ENCODE measurements at places on chromosomes 2 and 18.

- DNase-seq = peak; percentile 48
Observed at GRCh38 chr2:128623776-128624761, 305.4 kb upstream of the HS6ST1 start.

DNA sequence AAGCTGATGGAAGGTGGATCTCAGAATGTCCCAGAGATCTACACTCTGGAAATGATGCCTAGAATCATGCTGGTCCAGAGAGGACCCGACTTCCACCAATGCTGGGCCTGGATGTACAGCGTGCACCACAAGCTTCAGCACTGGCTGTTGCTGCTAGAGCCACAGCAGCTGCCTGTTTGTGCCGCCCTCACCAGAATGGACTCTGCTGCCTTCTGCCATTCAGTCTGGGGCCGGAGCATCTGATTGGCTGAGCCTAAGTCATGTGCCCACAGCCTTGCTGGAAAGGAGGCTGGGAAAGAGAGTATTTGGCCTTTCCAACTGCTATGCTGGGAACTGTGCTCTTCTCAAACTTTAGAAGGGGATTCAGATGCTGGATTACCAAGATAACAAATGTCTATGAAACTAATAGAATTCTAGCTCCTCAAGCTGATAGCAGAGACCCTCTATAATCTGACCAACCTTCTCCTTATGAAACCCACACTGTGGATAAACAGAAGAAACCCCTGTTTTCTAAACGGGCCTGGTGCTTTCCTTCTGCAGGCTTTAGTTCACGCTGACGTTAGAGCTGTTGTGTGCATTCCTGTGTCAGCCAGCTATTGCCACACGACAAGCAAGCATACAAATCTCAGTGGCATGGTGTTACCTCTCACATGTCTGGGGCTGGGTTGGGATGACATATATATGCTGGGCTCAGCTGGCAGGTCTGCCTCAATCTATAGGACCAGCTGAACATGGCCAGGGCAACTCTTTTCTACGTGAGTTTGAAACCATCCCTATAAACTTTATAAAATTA lies 4.1 kb upstream of the LOXHD1 start:
- DNase-seq = no peak

DNA sequence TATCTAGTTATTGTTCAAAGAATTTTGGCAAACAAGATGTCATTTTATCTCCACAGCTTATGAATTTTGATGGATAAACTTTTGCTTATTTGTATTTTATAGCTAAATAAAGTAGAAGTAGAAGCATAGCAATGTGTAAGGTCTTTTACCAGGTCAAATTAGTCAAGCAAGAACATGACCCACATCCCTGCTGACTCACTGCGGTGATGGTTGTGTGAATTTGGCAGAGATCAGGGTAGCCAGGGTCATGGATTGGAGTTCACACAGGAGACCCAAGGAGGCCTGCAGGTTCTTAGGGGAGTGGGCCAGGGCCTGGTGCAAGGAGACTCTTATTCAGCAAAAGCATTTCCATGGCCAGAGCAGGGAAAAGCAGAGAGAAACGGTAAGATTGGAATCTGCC lies 18.7 kb downstream of the SP140 start:
- no peak for DNase-seq

- DNase-seq = no peak
Observed at GRCh38 chr18:55338978-55339650, 248.9 kb downstream of the TCF4 start.

GRCh38 chr2:153455403-153455802 lies 23.2 kb downstream of the RPRM start:
- DNase-seq = no peak

GRCh38 chr2:199543606-199544172 lies 86.0 kb upstream of the SATB2 start:
- no peak for DNase-seq

- DNase-seq = no peak
Observed at GRCh38 chr2:130871843-130872740, 35.4 kb downstream of the ARHGEF4 start.

GRCh38 chr2:50785816-50786215 lies 246.1 kb downstream of the NRXN1 start:
- no peak for DNase-seq

- no peak for DNase-seq
Observed at GRCh38 chr2:157833721-157834120, 42.4 kb downstream of the ACVR1 start.

- no peak for DNase-seq
Observed at GRCh38 chr2:67560771-67561456, 163.8 kb downstream of the ETAA1 start.

DNA sequence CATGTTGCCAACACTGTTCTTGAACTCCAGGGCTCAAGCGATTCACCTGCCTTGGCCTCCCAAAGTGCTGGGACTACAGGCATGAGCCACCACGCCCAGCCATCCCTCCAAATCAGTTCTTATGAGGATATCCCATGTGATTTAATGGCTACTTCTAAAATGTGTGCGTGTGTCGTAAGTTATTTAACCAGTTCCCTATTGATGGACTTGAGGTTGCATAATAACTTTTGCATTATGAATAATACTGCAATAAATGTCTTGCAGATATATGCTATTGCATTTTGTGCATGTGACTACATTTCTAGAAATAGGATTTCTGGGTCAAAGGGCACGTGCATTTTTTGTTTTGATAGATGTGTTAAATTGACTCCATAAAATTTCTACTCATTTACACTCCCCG lies 19.0 kb downstream of the DIPK1C start:
- DNase-seq = no peak

- no peak for DNase-seq
Observed at GRCh38 chr2:69359371-69359770, 27.7 kb downstream of the GFPT1 start.

DNA sequence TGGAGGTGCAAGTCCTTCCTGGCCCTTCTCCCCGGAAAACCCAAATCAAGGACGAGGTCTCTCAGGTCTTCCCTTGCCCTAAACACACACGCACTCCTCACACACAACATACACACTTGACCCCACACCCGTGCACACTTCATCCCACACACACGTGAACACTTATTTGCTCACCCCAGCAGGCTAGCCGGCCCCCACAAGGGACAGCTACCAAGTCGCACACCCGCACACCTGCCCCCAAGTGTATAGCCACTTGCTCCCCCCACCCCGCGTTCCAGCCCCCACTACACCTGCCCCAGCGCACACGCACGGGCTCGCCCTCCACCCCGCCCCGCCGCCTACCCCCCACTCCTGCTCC lies 359 bp downstream of the TGFBRAP1 start:
- no peak for DNase-seq

DNA sequence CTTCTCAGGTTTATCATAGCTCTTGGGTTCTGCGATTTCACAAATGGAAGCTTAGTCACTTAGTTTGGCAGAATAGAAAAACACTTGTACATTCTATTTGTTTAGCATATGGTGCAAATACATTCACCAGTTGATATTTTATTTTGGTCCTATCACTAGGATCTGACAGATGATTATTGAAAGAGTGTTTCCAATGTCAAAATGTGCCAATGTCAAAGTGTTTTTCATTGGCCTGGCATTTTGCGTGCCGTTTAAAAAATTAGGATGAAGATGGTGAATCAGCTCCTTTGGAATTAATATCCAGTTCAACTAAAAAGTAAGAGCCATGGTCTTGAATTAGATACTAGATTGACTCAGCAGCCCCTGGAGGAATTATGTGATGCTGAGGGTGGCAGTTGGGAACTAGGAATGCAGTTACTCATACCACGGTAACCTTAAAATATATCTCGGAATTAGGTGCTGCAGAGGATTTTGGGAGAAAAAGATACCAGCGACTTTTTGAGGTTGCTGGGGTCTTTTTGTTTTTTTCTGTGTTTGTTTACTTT lies 87.0 kb downstream of the SPHKAP start:
- no peak for DNase-seq

GRCh38 chr2:83068714-83069113 lies 1390.4 kb downstream of the SUCLG1 start:
- no peak for DNase-seq

- DNase-seq = no peak
Observed at GRCh38 chr2:151767536-151767935, 33.3 kb upstream of the NEB start.

GRCh38 chr2:70528929-70529328 lies 24.7 kb downstream of the TGFA start:
- DNase-seq = no peak

- no peak for DNase-seq
Observed at GRCh38 chr2:177283906-177284305, 19.4 kb upstream of the NFE2L2 start.

- DNase-seq = no peak
Observed at GRCh38 chr2:201883606-201884369, 77.5 kb downstream of the CDK15 start.

DNA sequence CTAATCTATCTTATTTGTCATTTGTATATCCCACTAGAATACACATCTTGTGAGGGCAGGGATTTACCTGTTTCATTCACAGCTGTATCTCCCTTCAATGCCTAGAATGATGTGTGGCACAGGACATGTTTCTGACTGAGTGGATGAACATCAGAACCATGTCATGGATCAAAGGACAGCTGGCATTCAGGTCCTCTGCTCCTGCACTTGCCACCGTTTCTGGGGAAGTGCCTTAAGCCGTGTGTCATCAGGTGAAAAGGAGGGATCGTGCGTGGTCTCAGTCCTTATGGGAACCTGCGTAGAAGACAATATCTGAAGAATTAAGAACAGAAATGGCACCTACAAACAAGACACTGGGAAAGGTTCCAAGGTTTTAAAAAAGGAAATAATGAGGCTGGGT lies 206.1 kb upstream of the GATA6 start:
- DNase-seq = no peak

- DNase-seq = no peak
Observed at GRCh38 chr2:99852376-99852934, 289.9 kb downstream of the AFF3 start.

DNA sequence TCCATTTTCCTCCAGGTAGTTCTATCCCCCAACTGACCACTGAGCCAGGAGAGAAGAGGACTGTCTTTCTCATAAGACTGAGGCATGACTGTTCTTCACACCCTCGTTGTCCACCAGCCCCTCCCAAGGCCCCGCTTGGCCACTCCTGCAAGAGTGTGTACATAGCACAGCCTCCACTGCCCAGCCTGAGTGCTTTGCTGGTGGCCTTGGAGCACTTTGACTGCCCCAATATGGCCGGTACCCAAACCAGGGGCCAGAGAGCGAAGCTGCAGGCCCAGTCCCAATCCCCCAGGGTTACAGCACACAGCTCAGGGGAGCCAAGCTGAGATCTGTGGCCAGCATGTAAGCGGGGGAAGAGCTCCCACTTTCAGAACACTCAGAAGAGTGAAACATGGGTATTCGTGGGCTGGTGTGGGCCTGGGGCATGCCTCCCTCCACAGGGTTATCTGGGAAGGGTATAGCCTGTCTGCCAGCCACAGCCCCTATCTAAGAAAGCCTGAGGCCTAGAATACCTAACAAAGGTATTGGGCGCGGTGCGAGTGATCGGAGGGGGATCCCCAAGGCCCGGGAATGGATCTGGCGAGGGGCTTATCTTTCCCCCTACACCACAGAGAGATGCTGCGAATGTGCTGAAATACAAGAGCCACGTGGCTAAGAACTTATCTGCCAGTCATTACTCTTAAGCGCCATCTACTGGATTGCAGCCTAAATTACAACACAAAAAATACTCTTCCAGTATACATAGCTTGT lies 163.8 kb downstream of the WDPCP start:
- DNase-seq = peak; percentile 51

GRCh38 chr18:39648616-39649015 lies 2083.0 kb upstream of the CELF4 start:
- no peak for DNase-seq

DNA sequence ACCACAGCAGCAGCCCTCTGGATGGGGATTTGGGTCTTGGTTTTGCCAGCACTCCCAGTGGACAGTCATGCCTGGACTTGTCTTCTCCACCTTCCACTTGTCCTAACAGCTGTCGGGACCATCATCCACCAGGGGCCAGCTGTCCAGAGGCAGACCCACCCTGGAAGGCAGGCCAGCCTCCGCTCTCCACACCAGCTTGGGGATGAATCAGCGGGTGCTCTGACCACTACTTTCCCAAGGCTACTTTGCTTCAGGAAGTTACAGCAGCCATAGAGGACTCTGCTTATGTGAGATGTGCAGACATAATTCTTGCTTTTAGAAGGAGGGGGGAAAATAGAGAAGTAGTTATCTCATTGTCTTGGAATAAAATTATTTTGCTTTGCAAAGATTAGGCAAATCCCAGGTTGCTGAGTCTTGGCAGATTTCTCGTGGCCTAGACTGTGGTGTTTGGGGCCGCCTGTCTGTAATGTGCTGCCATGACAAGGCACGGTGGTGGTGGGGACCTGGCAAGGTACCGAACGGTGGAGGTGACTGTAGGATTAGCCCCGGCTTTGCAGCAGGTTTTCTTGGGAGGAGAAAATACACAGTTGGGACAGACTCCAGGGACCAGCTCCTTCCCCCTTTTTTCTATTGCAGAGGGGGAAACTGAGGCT lies 148.7 kb downstream of the AGAP1 start:
- no peak for DNase-seq

GRCh38 chr2:20523073-20523798 lies 76.4 kb downstream of the RHOB start:
- no peak for DNase-seq

GRCh38 chr2:161418275-161418714 lies 2.2 kb downstream of the TBR1 start:
- DNase-seq = no peak

DNA sequence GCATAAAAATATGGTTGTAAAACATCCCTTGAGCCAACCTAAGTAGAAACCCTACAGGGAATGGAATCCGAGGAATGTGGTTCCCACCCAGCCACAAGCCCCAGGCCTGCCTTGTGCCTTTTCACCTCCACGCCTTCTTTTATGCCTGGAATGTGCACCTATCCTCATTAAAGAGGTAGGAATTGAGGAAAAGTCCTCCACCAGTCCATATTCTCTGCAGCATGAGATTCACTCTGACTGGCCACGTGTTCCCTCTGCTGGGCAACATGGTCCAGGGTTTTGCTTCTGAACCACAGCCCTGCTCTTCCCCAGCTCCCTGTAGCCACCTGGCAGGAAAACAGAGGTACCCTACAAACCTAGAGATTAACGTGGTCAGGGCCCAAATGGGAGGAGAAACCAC lies 787.9 kb upstream of the RAB6C start:
- DNase-seq = no peak

GRCh38 chr2:188569431-188570165 lies 277.9 kb downstream of the GULP1 start:
- no peak for DNase-seq

DNA sequence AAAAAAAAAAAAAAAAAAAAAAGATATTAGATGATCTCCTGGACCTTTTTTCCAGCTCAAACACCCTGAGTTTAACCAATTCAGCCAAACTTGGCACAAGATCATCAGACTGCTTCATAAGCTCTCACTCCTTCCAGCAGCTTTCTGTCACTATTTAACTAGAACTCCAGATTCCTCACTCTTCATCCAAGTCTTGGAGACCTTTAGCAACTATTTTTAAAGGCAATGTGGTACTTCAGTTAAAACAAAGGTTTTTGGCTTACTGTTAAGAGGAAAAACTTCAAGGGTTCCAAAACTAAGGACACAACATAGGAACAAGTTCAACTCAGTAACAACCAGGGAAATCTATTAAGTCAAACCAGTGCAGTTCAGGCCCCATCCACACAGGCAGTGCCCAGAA lies 23.2 kb downstream of the LAMA1 start:
- DNase-seq = no peak
